ENCODE measurements at places on chromosomes 1 and 21.
A peak's percentile ranks its signal among the peaks of the same experiment; 100 is the strongest.

- no peak for DNase-seq
Observed at GRCh38 chr1:64595871-64596515, 126.1 kb downstream of the CACHD1 start.

DNA sequence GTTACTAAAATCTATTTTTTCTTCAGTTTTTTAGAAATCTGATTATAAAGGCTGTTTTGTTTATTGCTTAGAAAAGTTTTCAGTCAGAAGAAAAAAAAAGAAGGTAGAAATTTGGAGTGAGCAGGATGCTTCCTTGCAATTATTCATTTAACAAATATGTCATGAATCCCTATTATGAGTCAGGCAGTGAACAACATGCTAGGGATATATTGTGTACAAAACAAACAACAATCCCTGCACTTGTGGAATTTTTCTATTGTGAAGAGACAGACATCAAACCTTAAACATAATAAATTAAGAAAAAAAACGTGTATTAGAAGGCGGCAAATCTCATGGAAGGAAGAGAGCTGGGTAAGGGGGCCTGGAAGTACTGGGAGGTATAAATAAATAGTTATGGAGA is 664.1 kb upstream of the CAMK1G start:
- peak; percentile 34 for DNase-seq

DNA sequence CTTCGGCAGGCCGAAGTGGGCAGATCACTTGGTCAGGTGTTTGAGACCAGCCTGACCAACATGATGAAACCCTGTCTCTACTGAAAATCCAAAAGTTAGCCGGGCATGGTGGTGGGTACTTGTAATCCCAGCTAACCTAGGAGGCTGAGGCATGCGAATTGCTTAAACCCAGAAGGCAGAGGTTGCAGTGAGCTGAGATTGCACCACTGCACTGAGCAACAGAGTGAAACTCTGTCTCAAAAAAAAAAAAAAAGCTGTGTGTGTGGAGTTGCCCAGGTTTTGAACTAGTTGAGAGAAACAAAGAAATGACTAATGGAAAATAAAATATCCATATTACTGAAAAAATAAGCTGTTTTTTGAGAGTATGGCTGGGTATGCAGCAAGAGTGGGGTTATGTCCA is 100.2 kb downstream of the GTF2B start:
- DNase-seq, result no peak

DNA sequence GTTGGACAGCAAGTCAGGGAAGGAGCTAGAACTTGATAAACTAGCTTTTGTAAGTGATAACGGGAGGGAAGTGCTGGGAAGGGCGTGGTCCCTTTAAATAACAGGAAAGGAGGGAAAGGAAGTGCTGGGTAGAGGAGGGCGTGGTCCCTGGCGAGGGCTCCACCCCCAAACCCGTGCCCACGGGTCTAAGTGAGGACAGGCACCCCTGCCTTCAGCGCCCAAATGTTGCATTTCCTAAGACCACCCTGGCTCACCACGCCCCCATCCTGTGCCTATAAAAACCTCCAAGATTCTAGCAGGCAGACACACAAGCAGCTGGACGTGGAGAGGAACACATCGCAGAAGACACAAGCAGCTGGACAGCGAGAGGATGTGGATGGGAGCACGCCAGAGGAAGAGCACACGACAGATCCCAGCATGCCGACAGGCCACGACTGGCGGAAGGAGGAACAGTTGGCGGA is 58.5 kb downstream of the PALMD start:
- no peak for DNase-seq

DNA sequence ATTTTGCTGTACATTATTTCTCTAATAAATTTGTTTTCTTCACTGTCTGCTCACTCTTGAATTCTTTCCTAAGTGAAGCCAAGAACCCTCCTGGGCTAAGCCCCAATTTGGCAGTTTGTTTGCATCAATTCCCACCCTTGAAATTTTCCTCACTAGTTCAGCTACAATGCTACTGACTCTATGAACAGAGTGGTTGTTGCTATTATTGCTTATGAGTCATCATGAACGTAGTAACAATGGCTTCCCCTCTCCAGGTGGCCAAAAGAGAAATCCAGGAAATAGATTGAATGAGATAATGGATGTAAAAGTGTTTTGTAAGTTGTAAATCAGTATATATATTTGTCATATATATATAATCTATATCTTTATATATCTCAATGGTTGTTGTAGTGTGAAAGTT is 193.0 kb downstream of the URB2 start:
- DNase-seq, result no peak

DNA sequence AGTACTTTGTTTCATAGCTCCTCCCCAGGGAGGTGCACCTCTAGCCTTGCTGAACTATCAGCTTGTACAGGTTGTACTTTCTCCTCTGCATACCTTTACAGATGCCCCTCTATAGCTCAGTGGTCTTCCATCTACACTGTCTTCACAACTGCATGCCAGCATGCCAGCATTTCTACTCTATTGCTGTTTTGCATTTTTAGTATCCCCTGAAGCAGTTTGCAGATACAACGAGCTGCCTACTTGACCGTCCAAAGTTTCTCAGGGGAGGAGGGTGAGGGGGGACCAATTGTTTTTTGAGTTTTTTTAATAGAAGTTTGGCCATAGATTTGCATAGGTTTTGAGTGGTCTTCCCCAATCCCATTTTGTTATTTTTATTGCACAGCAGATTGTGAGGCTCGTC is 27.6 kb upstream of the CTH start:
- DNase-seq, result no peak

DNA sequence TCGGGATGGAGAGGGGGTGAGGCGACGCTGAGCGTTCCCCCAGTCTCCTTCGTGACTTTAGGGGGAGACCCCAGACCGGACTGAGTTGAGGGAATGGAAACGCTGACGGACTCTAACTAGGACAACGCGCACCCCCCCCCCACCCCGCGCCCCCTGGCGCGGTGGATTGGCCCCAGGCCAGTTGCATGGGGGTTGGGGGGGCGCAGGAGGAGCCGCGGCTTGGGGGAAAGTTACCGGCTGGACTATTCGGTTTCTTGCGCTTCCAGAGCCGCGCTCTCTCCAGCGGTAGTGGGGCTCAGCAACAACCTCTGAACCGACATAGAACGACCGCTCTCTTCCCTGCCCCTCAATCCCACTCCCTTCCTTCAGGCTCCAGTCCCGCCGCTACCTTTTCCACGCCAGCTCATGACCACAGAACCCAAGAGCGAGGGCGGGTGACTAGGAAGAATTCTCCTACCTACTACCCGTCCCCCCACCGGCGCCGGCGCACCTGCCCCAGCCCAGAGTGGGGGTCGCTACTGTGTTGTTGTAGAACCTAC is 694 bp downstream of the ZBTB7B start:
- no peak for DNase-seq

DNA sequence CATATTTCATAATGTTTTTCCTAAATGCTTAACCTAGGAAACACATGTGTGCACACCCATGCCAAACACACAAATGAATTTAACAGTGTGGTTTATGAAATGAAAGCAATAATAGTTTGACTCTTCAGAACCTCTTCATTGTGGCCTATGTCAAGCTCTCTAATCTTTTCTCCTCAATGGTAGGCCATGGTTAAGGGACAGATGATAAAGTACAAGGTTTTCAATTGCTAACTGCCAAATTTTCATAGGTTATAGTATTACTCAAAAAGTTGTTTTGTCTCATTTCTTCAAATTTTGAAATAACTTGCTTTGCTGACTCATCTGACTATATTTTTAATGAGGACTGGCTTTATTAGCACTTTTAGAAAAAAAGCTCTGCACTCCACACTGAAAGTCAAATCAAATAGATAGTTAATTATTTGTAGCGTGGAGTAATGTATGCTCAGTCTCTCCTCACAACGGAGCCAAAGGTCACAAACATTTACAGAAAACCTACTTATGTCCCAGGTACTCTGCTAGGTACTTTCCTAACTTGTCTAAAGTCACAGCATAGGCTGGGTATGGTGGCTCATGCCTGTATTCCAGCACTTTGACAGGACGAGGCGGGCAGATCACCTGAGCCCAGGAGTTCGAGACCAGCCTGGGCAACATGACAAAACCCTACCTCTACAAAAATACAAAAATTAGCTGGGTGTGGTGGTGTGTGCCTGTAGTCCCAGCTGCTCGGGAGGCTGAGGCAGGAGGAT is 3.0 kb upstream of the ADCY10 start:
- DNase-seq, result no peak

- no peak for DNase-seq
Observed at GRCh38 chr1:27405074-27405473, 12.7 kb downstream of the GPR3 start.

GRCh38 chr21:44844256-44844655 is 26.4 kb upstream of the SUMO3 start:
- DNase-seq, result no peak

- DNase-seq, result no peak
Observed at GRCh38 chr1:17614586-17614985, 75.1 kb downstream of the ARHGEF10L start.

GRCh38 chr1:245221805-245222204 is 67.0 kb downstream of the KIF26B start:
- no peak for DNase-seq

GRCh38 chr1:53532912-53533311 is 73.7 kb downstream of the DMRTB1 start:
- no peak for DNase-seq

- DNase-seq, result no peak
Observed at GRCh38 chr1:205800981-205801703, 11.9 kb downstream of the SLC41A1 start.

DNA sequence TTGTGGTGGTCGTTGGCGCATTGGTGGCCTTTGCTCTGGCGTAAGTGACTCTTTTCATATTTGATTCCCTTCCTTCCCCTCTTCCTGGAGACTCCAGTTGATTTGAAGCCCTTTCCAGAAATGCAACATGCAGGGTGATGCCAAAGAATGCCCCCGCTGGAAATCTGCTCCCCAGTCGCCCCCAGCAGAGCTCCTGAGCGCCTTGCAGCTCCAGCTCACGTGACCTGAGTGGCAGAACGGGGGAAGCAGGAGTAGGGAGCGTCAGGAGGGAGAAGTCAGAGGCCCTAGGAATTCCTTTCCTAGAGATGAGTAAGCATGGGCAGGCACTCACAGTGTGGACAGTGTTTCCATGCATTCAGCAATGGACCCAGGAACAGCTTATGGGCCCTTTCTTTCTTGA is 255.9 kb downstream of the CACNA1E start:
- no peak for DNase-seq

DNA sequence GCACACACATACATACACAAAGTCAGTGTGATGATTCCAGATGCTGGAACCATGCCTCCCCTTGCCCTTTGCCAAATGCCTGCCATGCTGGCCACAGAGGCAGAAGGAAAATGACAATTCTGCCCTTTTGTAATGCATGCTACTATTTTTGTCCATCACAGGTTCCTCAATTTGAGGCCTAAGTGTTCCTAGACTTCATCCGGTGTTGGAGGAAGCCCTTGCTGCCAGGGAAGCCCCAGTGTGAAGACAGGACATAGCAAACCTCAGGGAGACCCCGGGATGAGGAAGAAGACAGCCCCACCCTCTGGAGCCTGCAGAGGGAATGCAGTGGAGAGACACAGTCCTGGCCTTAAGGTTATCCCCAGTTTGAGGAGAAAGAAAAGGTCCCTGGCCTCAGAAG is 14.4 kb downstream of the PRR9 start:
- no peak for DNase-seq

- no peak for DNase-seq
Observed at GRCh38 chr1:236343246-236343870, 50.7 kb upstream of the EDARADD start.

GRCh38 chr1:156566436-156566835 is 5.9 kb downstream of the IQGAP3 start:
- DNase-seq, result no peak

DNA sequence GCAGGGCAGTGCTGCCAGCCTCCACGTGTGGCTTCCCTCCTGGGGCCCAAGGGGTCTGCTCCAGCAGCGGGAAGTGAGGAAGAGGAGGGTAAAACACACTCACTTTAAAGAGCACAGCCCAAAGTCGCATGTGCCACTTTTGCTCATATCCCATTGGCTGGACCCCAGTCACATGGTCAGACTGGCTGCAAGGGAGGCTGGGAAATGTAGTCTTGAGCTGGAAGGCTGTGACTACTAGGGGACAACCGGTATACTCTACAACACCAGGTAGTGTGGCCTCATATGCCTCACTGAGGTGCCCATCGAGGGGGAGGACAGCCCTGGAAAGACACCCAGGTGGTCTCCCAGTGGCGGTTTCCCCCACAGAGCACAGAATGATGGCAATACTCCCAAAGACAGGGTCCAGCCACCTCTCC is 45.2 kb downstream of the CAMK2N1 start:
- DNase-seq, result no peak

GRCh38 chr1:166920561-166921475 is 44.8 kb upstream of the TADA1 start:
- no peak for DNase-seq

DNA sequence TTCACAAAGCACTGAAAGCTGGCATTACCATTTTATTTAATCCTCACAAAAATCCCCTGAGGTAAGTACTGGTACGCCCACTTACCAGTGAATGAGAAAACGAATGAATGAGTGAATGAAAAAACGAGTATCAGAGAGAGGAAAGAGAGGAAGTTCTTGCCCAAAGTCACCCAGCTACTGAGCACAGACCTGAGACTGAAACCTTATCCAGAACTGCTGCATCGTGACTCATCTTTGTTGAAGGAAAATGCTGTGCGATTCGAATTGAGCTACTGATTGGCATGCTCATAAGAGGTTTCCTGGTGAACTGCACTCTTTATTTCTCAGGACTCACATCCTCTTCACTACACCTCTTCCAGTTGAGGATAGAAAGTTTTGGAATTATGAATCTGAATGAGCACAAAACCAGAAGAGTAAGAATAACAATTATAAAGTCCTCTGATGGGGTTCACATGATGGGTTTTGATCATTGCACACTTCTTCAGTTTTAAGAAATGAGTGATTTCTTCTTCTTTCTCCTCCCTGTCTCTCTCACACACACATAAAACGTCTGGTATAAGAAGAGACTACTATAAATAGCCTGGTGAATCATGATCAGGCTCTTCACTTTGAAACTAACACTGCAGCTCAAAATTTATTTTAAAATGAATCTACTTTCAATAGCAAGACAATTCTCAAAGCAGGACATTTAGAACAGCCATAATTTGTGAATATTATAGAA is 32.1 kb downstream of the IL12RB2 start:
- peak; percentile 29 for DNase-seq

- DNase-seq, result peak; percentile 63
Observed at GRCh38 chr1:52002038-52002917, 11.8 kb upstream of the RAB3B start.

GRCh38 chr1:200775850-200776249 is 37.2 kb downstream of the CAMSAP2 start:
- no peak for DNase-seq

- DNase-seq, result no peak
Observed at GRCh38 chr1:178052650-178053461, 41.0 kb upstream of the RASAL2 start.

GRCh38 chr1:14440731-14441130 is 157.8 kb upstream of the KAZN start:
- no peak for DNase-seq

- no peak for DNase-seq
Observed at GRCh38 chr1:231639819-231640218, 13.2 kb downstream of the DISC1 start.

All from BJ (cell line).